ENCODE measurements at places on chromosomes 7 and 10.

DNA sequence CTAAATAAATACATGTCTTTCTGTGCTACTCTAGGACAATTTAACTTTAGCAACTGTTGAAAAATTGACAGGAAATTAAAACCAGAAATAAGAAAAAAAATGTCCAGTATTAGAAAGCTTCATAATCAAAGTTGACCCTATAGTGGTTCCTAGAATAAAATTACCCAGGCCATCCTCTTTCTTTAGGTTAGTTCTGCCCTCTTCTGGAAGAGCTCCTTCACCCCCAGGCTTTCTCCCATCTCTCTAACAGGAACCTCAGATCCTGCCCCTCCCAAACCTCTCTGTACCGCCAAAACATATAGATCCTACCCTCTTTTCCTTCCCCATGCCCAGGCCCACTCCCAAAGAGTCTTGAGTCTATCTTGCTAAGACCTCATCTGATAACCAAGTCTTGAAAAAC is 159.4 kb upstream of the CDK1 start:
- DNase-seq: no peak

GRCh38 chr7:151167197-151167961 is at the start of gene GBX1:
Gene GBX1 (minus strand): TSS chr7:151167694. CDS start chr7:151167548, 146 bp downstream.
- no peak for DNase-seq

DNA sequence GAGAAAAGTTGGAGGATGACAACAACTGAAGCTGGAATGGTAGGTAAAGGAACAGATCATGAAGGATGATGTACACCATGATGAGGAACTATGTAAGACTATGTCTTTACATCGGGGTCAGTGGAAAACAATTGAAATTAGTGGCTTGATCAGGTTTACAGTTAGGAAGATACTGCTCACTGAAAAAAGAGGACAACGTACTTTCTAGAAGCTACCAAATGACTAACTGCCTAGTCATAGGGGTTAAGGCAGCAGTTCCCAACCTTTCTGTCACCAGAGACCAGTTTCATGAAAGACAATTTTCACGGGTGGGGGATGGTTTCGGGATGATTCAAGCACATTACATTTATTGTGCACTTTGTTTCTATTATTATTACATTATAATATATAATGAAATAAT is 91.6 kb upstream of the ANKRD1 start:
- no peak for DNase-seq

DNA sequence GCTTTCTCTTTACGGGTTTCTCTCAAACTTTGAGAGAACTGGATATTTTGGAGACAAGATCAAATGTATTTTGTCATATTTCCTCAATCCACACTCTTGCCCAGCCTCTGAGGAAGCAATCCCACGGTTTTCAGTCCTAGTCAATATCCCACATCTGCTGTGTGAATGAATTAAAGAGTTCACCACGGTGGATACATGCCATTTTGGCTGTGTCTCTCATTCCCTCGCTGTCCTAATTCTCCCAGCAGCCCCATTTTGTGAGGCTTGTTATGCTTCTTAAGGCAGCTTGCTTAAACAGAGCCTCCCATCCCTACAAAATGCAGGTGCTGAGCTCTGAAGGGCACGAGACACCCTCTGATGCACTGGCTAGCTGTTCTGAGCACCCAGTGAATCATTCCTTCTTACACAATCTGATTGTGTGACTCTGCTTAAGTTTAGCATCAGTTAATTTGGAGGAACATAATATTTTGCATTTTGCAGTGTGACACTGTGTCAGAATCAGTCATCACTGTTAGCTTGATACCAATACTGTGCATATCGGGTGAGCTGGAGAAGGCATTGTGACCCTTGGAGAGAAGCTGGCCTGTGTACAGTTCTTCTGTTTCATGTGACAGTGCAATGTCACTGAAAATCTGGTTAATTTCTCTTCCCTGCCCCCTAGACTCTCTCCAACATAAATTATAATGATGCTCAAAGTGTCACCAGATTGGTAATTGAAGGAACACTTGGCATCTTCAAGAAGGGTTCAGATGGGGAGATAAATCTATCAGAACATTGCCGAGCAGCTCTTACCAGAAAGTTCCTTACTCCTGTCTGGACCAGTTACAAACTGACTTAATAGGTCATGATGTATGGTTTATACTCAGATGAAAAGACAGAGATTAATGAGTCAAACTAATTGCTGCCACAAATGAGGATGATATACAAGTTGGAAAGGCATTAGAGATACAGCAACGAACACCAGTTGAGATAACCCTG is 103.7 kb upstream of the AOAH start:
- DNase-seq: no peak

GRCh38 chr10:71468363-71469094 is 71.8 kb downstream of the CDH23 start:
- DNase-seq: no peak

- DNase-seq: no peak
Measured at GRCh38 chr10:48332166-48332870, 25.8 kb downstream of the MAPK8 start.

DNA sequence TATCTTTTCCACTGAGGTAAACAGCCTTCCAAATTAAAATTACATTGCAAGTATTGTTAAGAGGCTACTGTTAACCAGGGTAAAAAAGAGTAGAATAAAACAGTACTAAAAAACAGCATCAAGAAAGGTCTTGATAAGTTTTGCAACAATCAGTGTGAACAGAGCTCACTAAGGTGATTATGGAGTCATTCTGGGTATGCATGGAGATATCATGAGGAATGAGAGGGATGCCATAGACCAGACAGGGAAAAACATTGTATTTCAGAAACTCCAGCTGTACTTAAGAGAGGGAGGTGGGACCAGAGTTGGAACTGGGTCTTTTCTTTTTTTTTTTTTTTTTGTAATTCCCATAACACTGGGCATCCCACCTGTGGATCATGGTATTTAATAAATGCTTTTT is 549.6 kb downstream of the INHBA start:
- DNase-seq: no peak

GRCh38 chr7:80184693-80185092 is 50.1 kb downstream of the GNAI1 start:
- no peak for DNase-seq

DNA sequence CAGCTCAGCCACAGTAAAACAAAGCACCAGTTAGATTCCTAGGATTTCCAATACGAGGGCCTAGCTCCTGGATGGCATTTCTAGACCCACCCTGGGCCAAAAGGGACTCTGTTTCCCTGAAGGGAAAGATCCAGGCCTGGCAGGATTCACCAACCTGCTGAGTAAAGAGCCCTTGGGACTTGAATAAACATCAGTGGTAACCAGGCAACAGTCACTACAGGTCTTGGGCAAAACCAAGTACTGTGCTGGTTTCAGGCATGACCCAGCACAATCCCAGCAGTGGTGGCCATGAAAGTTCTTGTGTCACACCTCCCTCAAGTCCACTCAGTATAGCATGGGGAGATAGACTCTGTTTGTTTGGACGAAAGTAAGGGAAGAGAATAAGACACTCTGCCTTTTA is 31.0 kb upstream of the STARD3NL start:
- no peak for DNase-seq

DNA sequence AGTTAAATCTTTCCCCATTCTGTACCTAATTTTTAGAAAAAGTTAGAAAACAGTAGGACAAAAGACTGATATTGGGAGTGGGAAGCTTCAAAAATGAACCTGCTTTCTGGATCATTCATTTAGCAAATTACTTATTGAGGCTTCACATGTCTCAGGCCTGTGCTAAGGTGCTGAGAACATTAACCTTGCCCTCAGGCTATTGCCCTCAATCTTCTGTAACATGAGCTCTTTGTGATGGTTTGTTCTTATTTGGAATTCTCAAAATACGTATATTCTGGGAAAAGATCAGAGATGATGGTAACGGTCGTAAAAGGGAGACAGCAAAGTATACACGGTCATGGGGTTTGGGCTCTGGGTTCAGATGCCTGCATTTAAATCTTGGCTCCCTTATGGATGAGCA is 39.5 kb upstream of the PRKG1 start:
- no peak for DNase-seq

DNA sequence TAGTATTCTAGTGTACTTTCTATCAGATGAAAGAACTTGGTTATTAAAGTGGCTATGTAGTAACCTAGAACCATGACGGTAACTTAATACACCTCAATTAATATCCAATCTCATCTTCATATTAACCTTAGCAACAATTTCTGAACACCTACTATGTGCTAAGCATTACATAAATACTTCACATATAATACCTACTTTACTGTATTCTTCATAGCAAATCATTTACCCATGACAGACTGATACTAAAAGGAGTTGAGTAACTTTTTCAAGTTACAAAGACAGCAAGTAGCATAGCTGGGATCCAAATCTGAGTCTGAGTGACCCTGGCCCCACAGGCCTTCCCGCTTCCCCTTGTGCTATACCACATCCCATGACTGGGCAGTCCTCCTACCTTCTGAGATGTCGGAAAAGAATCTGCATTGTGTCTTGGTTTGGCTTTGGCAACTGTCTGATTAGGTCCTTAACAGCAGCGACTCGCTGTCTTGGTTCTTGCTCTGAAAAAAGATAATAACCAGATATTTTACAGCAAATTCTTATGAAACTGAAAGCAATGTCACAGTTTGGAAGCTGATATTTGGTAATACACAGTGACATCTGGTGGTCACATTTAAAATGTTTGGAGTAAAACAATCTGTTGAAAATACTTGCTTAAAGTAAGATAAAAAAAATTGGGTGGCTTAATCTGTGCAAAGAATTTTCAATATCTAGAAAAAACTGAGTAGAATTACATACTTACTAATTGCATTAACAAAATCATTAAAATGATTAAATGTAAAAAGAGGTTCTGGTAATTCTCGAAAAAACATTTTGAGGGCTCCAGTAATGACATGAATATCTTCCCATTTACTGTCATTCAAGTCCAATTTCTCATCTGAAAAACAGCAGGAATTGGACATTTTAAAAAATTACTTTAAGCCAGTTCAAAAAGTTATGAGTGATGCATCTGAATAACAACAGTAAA is 120.1 kb downstream of the ARHGAP12 start:
- peak; percentile 51 for DNase-seq

- no peak for DNase-seq
Measured at GRCh38 chr10:74055383-74056049, 57.6 kb downstream of the VCL start.

GRCh38 chr7:30178748-30179436 is 44.1 kb downstream of the MTURN start:
- no peak for DNase-seq

DNA sequence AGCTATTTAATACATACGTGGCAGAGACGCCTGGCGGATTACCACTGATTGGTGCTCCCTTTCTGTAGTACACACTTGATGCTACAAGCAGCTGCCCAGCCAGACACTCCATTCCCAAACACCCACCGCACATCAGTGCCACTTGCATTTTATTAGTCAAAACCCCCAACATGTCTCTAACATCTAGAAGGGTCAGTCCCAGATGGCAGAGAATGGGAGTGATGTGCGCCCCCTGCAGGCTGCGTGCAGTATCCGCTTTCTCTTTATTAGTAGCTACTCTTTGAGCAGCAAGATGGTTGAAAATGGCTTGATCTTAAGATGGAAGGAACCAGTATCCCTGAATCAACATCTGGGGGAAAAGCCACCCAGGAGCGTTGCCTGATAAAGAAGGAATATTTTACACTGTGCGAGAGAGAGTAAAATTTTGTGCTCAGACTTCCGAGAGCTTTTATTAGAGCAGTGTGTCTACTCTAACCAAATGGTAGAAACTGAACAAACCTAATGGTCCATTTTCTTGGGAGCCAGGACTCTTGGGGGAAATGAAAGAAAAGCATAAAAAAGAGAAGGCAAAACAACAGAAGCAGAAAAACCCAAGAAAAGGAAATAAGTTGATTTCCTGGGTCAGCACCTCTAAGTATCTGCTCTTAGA is 78.3 kb downstream of the ST8SIA6 start:
- DNase-seq: no peak

DNA sequence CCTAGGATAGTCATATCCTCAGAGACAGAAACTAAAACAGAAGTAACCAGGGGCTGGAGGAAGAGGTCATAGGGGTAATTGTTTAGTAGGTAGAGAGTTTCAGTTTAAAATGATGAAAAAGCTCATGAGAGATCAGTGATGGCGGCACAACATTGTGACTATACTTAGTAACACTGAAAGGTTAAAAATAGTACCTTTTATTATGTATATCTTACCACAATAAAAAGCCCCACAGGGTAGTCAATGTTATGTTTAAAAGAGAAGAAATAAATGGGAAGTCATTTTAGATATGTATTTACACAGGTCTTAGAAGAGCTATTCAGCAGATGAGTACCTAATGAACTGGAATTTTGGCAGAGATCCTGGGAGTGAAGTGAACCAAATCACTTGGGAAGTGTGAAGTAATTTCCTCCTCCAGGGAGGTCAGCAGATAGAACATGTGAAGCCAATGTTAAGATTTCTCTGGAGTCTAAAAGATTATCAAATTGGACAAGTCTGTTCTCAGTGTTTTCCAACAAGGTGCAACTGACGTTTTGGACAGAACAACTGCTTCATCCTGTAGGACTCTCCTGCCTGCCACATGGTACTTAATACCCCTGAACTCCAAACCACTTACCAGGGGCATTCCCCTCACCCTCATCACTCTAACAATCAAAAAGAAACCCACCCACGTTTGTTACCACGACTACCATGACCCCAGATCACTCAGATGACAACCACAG is 6.4 kb downstream of the CDCA7L start:
- no peak for DNase-seq

DNA sequence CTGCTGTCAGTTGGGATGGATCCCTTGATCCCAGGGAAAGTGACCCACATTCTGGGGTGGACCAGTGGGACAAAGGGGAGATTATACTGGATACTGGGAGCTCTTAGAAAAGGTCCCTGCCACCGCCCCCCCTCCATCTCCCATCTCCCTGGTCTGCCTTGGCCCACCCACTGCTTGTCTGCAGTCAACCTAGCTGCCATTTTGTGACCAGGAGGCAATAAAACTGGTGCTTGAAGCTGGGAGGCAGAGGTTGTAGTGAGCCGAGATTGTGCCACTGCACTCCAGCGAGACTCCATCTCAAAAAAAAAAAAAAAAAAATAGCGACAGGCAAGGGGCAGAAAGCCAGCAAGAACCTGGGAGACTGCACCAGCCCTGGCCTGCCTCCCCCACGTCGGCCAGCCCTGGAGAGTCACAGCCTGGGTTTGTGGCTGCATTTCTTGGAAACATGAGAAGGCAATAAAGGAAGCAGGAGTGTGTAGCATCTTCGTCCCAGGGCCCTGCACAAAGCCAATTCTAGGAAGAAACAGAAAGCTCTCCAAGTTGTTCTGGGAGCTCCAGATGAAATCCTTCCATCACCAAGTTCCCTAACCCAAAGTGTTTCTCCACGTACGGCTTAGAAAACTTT is 4.7 kb upstream of the ARPC1B start:
- no peak for DNase-seq

GRCh38 chr10:132783165-132783939 is 2.6 kb downstream of the NKX6-2 start:
- no peak for DNase-seq

GRCh38 chr10:88118729-88119128 is 255.3 kb downstream of the PTEN start:
- DNase-seq: no peak

GRCh38 chr7:47069385-47070076 is 512.4 kb downstream of the TNS3 start:
- DNase-seq: no peak

GRCh38 chr10:60868946-60869345 is 75.0 kb downstream of the RHOBTB1 start:
- no peak for DNase-seq

All from naive thymus-derived CD4-positive, alpha-beta T cell (primary cell).